Hematopoietic multipotent progenitor cell treated with erythropoietin and hydrocortisone succinate and interleukin-3 and kit ligand, for 17 days (in vitro differentiated cells): ENCODE measurements at places on chromosomes 7 and 10.

DNA sequence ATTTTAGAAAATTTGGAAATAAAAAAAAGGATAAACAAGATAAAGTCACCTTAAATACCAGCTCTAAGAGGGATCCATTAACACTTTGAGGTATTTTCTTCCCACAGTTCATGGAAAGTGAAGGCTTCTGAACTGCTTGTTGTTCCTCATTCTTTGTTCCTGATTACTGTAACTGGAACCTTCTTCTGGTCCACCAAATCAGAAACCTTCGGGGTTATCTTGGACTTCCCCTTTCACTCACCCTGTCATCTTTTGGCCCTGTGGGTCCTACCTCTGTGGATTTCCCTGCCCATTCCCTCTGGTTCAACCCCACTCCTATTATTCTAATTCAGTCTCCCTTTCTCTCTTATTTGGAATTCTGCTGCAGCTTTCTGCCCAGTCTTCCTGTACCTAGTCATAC is 116.5 kb upstream of the PRPS1L1 start:
- no peak for DNase-seq

DNA sequence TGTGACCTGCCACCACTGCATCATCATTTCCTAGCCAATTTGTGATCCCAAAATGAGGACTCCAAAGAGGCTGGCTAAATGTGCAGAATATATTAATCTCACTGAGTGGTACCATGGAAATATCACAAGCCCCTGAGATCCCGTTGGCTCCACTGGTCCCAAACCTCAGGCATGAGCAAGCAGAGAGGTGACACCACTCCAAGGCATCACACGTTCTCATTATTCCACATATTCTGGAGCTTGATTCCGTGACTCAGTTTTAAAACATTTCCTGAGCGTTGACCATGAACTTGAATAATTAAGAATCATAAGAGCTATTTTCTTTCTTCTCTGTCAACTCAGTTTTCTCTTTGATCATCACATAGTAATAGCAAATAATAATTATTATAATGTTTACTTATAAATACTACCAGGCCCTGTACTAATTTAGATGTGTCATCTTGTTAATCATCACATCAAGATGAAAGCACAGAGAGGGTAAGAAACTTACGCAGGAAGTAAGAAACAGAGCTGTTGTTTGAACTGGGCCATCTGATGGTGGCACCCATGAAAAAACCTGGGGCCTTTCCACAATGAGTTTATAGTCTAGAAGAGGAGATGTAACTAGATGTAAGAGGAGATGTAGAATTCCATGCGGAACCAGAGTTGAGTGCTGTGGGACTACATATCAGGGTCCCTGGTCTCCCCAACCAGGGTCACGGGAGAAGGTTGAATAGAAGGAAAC is 3.5 kb downstream of the APBB1IP start:
- DNase-seq, result no peak

- no peak for DNase-seq
These were observed 60.0 kb downstream of the POLR1F start for GRCh38 chr7:19648791-19649190.

DNA sequence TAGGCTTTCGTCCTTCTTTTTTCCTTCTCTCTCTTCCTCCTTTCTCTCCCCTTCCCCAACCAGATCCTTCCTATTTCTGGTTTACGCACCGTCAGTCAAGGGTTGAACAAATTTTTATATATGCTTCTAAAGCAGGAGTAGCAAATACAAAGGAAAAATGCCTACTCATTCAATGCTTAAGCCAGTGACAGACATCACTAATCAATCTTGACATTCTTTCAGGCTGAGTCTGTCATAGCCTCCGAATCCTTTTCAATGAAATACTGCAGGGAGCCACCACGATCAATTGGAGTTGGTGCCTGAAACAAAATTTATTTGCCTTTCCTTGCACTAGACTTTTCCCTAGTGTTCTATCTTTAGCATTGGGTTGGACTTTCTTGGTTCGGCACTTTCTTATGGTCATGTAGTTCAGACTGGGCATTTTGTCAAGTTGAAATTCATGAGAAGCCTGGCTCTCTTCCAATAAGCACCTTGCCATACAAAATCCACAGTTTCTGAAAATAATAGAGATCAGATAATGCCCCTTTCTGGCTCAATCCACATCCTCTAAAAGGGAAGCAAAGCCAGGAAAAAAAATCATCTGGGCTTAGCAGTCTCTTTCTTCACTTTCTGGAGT is 239.5 kb upstream of the PLXNA4 start:
- no peak for DNase-seq

GRCh38 chr10:71696628-71697326 is 22.8 kb downstream of the C10orf105 start:
- DNase-seq, result peak; percentile 81

- DNase-seq, result no peak
These were observed 73.5 kb downstream of the LRRN3 start for GRCh38 chr7:111164442-111164841.

DNA sequence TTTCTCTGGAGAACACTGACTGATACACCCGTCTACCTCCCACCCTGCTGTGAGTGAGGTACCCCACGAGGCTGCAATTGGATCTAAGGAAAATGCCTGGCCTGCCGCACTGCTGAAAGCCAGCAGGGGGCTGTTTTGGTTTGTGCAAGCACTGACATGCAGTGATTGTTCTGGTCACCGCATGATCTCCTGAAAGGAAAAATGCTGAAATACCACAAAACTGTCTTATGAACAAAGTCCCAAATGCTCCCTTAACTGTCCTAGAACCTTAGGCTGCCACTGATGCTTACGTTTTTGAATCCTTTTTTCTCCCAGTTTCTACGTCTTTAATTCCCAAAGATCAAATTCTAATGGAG is 132.7 kb downstream of the JCAD start:
- no peak for DNase-seq

DNA sequence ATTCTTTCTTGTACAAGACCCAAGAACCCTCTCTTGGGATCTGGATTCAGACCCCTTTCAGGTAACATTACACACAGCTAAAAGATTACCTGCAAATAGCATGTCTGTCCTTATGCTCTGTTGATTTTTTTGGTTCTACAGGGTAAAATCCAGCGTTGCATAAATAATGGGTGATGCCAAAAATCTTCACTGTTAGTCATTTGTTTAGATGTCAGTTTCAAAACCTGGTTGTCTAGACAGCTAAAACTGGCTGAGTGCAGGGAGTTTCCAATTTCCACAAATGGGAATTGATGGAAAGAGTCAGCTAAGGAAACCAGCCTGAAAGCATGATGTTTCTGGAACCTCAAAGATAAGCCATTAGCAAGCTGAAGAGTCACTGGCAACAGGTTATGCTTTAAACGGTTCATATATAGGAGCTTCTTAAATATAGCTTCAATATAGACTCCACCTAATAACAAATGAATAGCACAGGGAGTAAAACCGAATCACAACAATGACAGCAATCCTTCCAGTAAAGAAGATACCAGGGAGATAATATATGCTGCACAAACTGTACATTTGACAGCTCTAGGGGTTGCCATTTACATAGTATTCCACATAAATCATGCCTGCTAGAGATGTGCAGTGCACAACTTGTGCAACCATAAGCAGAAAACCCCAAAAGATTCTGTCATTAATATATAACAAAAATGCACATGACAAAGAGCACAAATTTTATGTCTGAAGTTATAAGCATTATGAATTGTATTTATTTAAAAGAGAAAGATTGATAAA is 20.4 kb downstream of the CCDC71L start:
- no peak for DNase-seq

- DNase-seq, result no peak
These were observed 118.7 kb upstream of the PTN start for GRCh38 chr7:137462074-137462715.

GRCh38 chr7:156156734-156157408 is 344.6 kb upstream of the SHH start:
- DNase-seq, result no peak

- no peak for DNase-seq
These were observed 43.1 kb downstream of the EGFR start for GRCh38 chr7:55061726-55062499.

DNA sequence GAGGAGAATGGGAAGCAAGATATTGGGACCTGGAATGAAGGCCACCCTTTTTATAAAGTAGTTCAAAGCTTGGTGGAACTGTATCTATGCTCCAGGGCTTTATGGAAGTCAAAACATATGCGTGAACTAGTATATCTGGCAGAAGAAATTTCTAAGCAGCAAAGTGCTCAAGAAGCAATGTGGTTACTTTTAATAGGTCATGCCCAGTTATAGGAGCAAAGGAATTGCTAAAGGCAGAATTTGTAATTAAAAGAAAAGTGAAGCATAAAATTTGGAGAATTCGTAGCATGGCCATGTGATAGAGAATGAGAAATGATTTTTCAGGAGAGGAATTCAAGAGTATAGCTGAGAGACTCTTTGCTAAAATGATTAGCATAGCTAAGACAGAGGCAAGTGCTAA is 1110.4 kb downstream of the XPNPEP1 start:
- no peak for DNase-seq

DNA sequence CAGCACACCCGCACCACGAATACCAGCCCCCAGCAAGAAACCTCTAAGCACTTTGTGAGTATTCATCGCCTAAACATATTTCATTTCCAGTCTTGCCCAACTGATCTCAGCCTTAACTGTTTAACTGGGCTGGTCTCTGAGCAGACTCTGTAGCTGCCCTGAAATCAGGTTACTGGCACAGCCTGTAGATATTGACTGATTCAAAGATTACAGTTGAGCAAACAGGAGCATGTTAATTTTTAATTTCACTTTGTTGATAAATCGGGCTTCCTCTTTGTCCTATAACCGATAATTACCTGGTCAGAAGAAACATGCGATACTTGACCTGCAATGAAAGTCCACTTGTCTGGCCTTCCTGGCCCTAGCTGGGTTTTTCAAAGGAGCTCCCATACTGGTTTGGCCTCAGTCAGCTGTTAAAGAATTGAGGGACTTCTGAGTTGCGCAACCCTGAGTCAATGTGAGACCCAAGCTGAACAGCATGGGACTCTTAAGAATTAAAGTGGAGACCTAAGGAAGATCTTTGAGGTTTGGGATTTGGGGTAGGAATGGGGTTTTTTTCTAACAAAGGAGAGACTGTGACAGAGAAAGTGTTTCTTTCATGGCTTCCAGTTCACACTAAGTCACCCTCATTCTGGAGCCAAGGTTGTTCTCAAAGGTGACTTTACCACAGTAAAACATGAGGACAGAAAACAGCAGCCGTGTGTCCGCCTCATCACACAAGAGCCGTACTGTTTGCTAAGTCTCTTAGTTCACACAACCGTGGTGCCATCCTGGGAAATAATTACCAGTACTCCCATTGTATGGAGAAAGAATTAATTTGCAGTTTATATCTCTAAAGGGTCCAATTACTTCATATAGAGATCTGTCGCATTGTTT is 75.9 kb downstream of the PPP1R3C start:
- no peak for DNase-seq

DNA sequence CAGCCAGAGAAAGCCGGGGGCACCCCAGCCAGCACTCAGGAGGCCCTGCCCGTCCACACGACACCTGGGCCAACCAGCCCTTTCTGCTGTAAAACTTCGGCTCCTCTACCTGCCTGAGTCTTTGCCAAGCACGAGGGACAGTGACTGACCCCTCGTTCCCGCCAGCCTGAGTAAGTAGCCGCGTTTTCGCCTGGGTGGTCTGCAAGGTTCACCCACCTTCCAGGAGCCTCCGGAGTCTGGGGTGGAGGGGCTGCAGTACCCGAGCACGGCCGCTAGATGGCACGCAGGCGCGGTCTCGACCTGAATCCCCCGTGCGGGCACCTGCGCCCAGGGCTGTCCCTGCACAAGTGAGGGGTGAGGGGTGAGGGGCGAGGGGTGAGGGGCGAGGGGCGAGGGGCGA is 192.7 kb downstream of the PTPRN2 start:
- DNase-seq, result no peak

DNA sequence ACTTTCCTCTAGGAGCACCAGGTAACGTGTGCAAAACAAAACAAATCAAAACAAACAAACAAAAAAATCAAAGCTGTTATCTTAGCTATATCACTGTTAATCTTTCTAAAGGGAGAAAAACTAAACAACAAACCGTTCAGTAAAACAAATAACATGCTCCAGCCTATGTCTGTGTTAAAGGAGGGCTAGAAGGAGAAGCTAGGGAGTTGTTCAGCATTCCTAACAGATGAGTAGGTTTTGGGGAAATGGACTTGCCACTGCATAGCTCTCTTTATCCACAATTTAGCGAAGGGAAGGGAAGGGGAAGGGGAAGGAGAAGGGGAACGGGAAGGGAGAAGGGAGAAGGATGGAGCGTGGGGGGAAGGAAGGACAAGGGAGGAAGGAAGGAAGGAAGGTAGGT is 134.2 kb upstream of the AKR1E2 start:
- no peak for DNase-seq

DNA sequence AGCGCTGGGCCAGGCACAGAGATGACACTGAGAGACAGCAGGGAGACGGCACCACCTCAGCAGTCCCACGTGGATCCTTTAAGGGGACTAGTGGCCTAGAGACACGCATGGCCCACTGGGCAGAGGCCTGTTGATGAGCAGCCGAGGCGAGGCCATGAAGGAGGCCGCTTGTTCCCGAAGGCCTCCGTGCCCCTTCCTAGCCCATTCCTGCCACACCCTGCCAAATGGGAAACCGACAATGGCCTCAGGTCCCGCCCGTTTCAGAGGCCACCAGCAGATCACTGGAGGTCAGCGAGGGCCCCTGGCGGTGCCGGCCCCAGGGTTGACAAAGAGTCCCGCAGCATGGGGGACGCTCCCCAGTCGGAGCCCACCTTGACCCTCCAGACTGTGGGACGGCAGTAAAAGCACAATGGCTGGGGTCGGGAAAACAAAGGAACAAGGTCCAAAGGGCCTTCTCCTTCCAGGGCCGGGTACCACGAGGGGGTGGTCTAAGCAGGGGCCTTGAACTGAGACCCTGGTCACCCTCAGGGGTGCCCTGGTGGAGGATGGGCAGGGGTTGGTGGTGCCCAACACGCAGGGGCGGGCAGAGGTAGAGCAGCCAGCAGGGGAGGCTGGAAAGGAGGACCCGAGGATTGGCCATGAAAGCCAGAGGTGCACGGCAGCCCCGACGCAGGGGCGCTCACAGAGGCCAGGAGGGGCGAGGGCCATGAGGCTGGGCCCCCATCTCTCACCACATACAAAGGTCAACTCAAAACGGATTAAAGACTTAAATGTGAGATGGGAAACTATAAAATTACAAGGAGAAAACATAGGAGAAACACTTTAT is 19.9 kb upstream of the CNPY1 start:
- no peak for DNase-seq

GRCh38 chr7:30594048-30594539 is 584 bp upstream of the GARS1 start:
- DNase-seq, result no peak

- no peak for DNase-seq
These were observed 25.0 kb upstream of the LOXL4 start for GRCh38 chr10:98292971-98293370.

DNA sequence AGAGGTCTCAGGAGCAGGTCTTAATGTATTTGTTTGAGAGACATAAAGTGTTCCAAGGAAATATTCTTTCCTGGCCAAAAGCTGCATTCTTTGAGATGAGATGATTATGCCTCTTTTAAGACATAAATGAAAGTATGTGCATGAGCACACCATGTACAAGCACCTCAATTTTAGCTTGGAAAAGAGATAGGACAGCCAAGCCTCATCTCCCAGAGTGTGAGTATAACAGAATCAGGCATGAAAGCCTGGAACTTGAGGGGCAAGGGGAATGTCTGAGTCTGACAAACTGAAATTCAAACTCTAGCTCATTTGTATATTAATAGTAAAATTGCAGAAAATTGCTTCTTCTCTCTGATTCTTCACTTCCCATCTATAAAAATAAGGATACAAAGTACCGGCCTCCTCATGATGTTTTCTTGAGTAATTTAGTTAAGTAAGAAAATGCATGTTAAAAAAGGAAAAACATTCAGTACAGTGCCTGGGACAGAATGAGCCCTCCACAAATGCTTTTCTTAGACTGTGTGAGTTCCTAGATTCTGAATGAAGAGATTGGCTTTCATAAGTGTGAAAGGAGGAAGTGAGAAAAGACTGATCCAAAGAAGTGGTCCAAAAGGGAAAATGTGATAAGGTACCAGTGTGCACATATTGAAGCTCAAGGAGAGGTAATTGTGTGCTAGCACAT is 1260.9 kb upstream of the SORCS1 start:
- no peak for DNase-seq
